Thyroid gland (tissue), 4 donors: ENCODE measurements at places on chromosomes 1 and 21. TPM values are rescaled to one million over a fixed set of nuclear protein-coding genes. Genes with fewer than 3 reads are reported as not detected.
A peak's percentile ranks its signal among the peaks of the same experiment; 100 is the strongest.

Gene TSPAN1
- total RNA-seq: 73.9 TPM

DNA sequence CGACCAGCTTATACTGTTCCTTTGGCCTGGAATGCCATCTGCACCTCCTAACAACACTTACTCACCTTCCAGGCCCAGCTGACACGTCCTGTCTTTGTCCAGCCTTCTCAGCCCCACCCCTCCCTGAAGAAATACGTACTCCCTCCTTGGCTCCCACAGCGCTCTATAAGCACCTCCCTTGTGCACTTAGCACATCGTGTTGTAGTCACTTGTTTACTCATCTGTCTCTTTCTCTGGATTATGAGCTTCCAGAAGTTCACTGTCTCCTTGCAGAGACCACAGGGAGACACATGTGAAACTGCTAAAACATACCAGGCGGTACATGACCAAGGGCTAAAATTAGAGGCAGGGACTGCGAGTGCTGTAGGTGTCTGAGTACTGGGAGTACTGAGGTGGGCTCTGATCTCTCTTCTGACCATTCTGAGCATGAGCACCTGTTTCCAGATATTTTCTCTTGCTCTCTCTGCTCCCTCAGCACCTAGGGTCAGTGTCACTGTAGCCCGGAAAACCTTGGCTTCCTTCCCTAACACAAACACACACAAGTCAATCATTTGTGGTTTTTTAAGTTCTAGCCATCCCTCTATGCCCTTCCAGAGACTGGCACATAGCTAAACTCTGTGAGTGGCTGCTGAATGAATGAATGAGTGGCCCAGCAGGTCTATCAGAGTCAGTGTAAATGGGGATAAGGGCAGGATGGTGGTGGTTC, 5.1 kb downstream of the DCST1 start:
- peak; percentile 56 for DNase-seq

DNA sequence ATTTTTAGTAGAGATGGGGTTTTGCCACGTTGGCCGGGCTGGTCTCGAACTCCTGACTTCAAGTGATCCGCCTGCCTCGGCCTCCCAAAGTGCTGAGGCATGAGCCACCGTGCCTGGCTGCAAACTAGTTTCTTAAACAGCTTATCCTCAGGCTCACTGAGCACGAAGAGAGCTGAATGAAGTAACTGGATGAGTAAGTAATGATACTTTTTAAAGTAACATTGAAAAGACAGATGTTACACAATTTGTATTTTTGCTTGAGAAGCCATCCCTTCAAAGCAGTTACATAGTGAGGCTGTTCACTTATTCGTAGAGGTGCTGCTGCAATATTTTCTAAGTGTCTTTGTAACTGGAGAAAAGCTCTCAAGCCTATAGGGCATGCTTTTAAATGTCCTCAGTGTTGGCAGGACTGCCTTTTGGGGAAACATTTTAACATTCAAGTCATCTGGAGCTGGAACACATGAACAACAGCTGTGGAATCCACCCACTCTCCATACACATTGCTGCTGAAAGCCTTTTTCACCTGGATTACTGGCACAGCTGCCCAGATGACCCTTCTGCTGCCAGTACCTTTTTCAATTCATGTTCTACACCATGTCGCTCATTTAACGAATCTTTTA, 2.7 kb upstream of the YBX1 start:
- DNase-seq: no peak

GRCh38 chr1:161905269-161905884, 118.3 kb downstream of the OLFML2B start:
- DNase-seq: peak; percentile 55

- DNase-seq: no peak
Measured at GRCh38 chr1:58072450-58072849, 474.1 kb downstream of the OMA1 start.

GRCh38 chr1:213720032-213720431, 267.7 kb upstream of the PROX1 start:
- no peak for DNase-seq

DNA sequence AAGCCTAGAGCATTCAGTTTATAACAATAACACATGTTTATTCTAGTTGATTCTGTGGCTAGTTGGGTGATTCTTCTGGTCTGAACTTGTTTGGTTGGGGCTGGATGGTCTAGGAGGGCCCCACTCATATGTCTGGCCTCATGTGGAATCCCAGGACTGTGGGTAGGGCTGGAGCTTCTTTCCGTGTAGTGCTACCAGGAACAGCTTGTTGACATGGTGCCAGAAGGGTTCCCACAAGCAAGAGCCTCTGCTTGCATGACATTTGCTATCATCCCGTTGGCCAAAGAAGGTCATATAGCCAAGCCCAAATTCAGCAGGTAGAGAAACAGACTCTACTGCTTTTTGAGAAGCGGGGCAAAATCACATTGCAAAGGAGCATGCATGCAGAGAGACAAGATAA, 67.6 kb upstream of the PPP2R5A start:
- no peak for DNase-seq
